Stimulated activated CD8-positive, alpha-beta memory T cell treated with anti-CD3 and anti-CD28 coated beads, Interleukin-15, amount 100 ng/mL, for 4 hours (primary cell): ENCODE measurements at places on chromosomes 1 and 21.

DNA sequence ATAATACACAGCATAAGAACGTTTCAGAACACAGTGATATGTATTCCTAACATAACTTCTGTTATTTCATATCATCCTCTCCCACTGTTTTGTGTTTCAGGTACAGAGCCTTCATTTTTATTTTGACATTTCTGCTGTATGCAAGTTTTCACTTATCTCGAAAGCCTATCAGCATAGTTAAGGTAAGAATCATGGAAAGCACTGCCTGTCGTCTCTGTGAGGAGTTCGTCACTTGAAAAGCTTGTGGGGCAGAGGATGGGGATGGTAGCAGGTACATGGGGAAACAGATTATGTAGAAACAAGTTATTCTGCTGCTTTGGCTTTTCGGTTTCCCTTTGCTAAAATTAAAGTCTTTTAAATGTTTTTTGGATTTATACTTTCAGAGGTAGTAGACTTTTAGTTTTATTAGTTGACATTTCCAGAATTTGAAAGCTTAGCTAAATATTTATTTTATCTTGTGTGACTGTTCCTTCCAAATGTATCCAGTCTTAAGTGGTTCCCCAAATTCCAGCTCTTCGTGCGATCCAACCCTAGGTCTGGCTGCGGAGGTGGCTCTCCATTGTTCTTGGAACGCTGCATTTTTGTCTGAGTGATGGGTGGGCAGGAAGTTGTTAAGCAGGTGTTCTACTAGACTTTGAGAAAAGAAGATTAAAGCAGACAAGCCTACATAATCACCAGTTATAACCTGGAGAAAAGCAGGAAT is 12.2 kb downstream of the SLC37A1 start:
- no peak for DNase-seq

DNA sequence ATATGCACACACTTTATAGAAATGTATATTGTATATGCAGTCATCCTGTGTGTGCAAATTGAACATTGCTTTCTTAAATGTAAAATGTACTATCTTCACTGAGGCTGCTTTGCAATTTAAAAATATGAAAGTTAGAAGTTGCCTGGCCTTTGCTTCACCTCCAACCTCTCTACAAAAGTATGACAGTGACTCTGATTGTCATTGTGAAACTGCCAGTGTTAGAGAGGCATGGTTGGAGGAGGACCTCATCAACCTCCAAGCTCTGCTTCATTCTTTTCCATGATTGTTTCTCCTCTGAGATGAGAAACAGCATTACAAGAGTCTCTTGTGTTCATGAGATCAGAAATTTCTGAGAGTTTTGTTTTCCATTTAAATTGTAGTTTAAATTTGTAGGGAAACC is 185.5 kb downstream of the ZC3H11B start:
- DNase-seq = no peak

GRCh38 chr1:93603601-93604000 is 78.0 kb downstream of the BCAR3 start:
- no peak for DNase-seq

GRCh38 chr1:175494011-175494554 is 249.3 kb downstream of the TNR start:
- no peak for DNase-seq

DNA sequence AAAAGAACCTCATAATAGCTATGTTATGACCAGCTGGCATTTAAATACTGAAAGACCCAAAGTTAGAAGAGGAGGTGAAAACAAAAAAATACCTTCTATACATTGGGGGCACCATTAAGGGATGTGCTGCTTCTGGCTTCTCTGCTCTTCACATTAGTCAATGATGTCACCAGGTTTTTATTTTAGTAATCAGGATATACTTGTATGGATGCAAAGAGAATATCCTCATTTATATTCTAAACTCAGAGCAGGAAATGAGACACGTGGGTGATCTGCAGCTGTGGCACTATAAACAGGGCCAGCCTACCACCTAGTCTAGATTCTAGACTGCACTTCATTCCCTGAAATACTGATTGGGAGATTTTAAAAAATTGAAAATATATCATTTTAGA is 51.2 kb downstream of the WLS start:
- no peak for DNase-seq

DNA sequence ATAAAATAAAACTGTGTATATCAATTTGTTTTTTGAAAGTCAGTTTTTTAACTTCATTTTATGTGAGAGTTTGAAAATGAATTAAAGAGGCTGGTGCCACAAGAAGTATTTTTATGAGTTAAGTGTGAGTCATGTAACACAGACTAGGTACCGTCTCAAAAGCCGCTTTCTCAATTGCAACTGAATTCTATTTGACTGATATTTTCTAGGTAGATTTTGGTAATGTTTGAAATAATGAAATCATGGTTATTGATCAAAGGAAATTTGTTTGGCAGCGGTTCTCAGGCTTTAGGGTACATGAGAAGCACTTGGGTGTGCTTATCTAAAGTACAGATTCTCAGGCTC is 4.6 kb downstream of the SNX27 start:
- no peak for DNase-seq

DNA sequence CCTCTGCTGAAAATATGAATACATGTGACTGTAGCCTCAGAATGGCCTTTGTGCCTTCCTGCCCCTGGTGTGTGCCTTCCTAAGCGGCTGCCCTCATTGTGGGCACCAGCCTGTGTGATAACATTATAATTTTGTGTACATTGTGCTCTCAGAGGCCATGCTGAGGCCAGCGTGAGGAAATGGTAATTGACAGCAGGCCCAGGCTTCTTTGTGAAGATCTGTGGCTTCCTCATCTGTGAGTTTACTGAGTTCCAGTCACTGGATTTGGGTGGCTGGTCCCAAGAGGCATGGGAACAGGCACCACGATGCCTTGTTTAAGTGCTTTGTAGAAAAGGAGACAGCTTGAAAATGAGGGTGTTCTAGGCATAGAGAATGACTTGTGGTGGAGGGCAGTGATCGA is 389.3 kb downstream of the OMA1 start:
- no peak for DNase-seq

DNA sequence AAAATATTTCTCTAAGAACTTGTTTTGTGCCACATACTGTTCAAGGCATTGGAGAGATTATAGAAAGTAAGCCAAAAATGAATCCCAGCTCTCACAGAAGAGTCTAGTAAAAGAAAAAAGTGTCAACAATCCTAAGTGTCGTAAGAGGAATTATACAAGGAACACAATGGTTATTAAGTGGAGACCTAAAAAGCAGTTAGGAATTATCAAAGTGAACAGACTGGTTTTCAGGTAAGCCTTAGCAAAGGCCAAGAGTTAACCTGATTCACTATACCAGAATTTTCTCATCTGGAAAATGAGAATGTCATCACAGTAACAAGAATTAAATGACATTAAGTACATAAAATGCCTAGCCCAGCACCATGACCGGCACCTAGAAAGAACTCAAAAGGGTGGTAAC is 15.6 kb downstream of the SERBP1 start:
- no peak for DNase-seq

DNA sequence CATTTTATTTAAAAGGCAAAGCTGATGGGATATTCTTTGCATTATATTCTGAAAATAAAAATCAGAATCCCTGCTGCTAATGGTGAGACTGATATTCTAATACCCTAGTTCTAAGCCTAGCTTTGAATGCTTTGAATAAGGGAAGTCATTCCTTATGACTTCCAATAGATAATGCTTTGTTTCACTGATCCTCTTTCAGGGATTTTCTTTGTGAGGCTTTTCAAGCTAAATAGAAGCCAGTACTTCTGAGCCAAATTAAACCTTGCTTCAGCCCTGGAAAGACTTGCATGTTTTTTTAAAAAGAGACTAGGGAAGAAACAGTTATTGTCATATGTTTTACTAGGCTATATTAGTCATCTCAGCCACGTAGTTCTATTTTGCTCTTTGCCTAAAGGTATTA is 68.5 kb upstream of the CACYBP start:
- no peak for DNase-seq

DNA sequence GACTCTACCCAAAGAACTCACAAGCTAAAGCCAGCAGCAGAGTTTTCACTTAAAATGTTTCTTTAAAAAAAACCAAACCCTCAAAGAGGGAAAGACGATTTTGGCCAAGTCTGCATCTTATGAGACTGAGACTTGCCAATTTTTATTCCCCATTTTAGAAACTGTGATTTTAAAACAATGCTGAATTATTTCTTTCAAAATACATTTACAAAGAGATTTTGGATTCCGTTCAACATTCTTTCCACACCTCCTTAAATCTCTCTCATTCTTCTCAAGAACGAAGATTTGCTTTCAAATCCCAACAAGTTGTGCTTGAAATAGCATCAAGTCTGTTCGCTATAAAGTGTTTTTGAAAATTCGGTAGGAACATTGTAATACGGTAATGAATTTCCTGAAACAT is 133.9 kb upstream of the VANGL1 start:
- DNase-seq = no peak

- no peak for DNase-seq
Observed at GRCh38 chr21:27406300-27407009, 439.6 kb upstream of the ADAMTS5 start.
